Stimulated activated CD8-positive, alpha-beta memory T cell treated with anti-CD3 and anti-CD28 coated beads, Interleukin-15, amount 100 ng/mL, for 24 hours (primary cell): ENCODE measurements at places on chromosomes 5 and 9.

- DNase-seq, result no peak
These were observed 24.0 kb upstream of the KLF9 start for GRCh38 chr9:70438341-70438928.

DNA sequence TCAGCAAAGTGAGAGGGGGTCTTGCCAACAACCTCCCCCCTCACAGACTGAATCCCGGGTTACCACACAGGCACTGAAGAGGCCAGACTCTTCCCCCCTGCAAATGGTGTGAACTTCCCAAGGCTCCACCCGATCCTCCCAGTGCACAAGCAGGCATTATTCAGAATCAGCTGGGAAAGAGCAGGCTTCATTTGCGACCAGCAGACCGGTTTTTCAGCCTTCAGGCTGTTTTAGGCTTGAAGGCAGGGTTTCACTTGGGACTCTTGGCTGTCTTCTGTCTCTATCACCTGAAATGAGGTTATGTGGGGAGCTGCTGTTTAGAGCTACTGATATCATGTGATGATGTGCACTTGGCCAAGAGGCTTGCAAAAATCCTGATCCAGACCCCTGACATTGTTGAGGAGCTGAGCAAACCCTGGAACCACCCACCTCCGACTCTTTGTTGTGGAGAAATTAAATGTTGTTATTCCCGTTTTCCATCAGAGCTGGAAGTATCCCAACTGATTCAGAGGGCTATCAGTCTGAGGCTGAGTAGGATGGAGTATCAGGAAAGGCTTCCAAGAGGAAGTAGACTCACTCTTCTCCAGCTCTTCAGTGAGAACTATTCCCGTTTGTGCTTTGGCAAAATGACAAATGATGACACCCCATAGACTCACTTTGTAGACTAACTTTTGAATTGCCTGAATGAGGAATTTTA lies 63.3 kb upstream of the ZFR start:
- no peak for DNase-seq

GRCh38 chr9:138071292-138071691 lies 193.7 kb downstream of the CACNA1B start:
- no peak for DNase-seq

GRCh38 chr5:6572086-6572824 lies 60.6 kb downstream of the NSUN2 start:
- DNase-seq, result no peak

DNA sequence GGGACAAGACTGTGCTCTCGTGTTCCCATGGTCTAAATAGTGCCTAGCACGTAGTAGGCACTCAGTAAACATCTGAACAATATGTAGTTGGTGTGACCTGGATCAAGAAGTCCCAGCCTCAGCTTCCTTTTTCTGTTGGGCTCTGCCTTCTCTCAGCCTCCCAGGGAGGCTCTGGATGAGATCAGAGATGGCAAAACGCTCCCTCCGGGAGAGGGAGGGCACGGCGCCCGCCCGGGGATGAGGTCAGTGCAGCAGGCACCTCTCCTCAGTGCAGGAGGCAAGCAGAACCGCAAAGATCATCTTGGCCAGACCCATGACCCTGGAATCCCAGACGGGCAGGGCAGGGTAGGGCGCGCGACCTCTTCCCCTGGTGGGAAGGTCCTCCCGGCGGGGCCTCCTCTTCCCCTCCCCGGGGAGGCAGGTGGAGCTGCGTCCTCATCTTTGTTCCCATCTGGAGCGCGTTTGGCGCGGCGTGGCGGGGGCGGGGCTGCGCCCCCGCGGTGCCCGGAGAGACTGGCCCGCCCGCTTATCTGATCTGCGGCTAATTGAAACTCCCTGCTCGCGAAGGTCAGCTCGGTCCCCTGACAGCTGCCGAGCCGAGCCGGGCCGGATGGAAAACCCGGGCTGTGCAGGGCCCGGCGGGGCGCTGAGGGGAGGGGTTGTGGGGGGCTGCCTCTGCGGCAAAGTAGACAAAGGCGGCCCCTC lies 60.9 kb downstream of the CXXC5 start:
- DNase-seq, result no peak

DNA sequence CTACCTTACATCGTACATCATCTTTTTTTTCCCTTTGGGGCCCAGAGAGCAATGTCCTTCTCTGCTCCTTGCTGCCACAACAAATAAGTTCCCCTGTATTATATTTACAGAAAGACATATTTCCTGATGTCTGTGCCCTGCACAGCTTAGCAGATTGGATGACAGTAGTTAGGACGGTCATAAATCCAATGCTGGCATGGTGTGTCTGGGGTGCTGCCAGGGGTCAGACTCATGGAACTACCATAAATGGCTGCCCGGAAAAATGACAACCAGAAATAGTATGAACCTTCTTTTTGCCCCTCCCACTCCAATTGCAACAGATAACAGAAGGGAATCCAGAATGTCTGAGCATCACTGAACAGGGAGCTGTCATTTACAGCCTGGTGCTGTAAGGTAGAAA lies 511.1 kb downstream of the PSAT1 start:
- DNase-seq, result no peak

GRCh38 chr5:107154593-107154992 lies 516.1 kb downstream of the EFNA5 start:
- DNase-seq, result no peak

- DNase-seq, result no peak
These were observed 29.0 kb downstream of the KLHL3 start for GRCh38 chr5:137706841-137707240.

GRCh38 chr9:135490980-135491464 lies 9.5 kb upstream of the MRPS2 start:
- DNase-seq, result no peak

DNA sequence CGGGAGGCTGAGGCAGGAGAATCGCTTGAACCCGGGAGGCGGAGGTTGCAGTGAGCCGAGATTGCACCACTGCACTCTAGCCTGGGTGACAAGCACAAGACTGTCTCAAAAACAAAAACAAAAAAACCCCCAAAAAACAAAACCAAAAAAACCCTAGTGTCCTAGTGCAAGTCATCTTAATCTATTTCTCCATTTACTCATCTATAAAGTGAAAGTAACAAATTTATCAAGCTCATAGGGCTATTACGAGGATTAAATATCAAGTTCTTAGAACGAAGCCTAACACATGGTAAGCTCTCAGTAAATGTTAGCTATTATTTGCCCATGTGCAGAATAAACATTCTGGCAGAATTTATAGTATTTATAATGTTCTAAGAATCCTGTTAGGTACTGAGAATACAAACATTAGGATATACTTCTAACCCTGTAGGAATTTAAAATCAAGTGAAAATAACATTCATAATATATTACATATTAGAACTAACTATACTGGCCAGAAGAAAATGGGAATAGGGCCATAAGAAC lies 45.0 kb downstream of the GOLPH3 start:
- no peak for DNase-seq

- no peak for DNase-seq
These were observed 4.0 kb upstream of the DNLZ start for GRCh38 chr9:136367296-136368145.

DNA sequence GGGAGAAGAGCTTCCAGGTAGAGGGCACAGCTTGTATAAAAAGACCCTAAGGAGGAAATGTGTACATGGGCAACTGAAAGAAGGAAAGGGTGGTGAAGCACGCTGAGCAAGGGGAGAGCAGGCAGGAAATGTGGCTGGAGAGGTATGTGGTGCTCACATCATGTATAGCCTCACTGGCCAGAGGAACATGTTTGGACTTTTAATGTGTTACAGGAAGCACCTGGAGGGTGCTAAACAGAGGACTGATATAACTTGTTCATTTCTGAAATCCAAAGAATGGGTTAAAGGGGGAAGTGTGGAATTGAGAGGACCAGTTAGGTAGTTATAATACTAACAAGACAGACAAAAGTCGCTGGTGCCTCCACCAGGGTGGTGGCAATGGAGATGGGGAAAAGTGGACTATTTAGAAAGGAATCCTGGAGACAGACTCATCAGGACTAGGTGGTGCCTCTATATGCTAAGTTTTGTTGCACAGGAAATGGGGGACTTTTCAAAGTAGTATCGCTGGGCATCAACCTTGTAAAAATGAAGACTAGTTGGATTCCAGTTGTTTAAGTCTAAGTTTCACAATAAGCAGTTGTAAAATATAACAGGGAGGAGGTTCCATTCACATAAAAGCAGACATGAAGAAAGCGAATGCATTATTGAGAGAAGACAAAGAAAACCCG lies 63.1 kb upstream of the CD180 start:
- DNase-seq, result no peak
